Renal cortical epithelial cell (primary cell): ENCODE measurements at places on chromosomes 11 and 22.

DNA sequence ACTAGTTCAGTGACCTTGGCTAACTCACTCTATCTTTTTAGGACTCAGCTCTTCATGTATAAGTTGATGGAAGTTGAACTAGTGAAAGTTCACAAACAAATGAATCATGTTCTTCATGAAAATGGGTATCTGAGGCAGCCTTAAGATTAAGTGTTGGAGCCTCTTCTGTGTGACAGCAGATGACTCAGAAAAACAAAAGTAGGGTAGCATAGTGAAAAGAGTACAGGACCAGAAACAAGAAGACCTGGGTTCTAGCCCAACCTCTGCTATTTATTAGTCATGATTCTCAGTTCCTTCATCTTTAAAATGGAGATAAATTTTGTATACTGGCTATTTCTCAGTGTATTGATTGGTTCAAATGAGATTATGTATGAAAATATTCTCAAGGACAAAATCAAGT, 60.2 kb downstream of the USP35 start:
- DNase-seq, result no peak

DNA sequence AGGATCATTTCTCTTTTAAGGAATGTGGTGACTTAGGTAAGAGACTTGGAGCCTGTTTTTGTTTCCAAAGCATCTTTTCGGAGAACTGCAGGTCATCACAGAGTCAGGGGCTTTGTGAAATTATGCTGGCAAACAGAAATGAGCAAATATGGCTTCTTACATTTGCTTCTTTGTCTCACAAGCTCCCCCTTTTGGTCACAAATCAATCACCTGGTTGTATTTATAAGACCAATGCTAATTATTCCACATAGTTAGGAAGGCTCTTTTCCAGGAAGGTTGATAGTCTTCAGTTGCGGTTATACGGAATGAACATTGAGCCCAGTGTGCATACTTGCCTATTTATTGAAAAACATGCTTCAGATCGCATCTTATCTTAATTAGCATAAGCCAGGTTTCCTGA, 34.6 kb upstream of the CEP126 start:
- peak; percentile 88 for DNase-seq

- no peak for DNase-seq
Observed at GRCh38 chr11:27535103-27535502, 28.5 kb upstream of the LIN7C start.

DNA sequence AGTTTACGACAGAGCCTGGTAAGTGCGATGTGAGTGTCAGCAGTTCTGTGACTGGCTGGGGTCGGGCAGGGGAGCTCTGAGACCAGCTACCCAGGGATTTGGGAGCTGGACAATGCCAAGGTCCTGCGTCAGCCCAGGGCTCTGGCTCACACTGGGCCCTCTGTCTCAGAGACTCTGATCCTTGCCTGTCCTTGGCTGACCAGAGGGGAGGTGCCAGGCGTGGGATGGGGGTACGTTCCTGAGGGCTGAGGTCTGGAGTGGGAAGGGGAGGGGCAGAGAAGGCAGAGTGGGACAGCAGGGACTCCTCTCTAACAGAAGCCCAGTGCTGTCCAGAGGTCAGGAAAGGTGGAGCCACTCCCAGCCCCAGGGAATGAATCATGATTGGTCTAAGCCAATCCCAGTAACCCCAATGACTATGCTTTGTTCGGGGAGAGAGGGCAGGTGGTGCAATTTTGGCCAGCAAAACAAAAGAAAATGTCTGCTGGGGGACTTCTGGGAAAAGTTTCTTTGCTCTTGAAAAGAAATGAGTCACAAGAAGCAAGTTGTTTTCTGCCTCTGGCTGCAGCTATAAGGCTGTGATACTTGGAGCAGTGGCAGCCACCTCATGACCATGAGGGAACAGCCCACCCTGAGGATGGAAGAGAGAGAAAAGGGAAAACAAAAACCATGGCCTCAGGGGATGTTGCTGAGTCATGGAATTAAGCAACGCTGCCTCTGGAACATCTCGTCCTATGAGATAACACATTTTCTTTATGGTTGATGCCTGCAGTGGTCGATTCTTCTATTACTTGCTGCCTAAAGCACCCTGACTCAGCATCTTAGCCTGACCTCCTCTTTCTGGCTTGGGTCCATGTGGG, 108.3 kb downstream of the CHST1 start:
- DNase-seq, result no peak

GRCh38 chr22:17085277-17086181, 729 bp downstream of the IL17RA start:
- no peak for DNase-seq

DNA sequence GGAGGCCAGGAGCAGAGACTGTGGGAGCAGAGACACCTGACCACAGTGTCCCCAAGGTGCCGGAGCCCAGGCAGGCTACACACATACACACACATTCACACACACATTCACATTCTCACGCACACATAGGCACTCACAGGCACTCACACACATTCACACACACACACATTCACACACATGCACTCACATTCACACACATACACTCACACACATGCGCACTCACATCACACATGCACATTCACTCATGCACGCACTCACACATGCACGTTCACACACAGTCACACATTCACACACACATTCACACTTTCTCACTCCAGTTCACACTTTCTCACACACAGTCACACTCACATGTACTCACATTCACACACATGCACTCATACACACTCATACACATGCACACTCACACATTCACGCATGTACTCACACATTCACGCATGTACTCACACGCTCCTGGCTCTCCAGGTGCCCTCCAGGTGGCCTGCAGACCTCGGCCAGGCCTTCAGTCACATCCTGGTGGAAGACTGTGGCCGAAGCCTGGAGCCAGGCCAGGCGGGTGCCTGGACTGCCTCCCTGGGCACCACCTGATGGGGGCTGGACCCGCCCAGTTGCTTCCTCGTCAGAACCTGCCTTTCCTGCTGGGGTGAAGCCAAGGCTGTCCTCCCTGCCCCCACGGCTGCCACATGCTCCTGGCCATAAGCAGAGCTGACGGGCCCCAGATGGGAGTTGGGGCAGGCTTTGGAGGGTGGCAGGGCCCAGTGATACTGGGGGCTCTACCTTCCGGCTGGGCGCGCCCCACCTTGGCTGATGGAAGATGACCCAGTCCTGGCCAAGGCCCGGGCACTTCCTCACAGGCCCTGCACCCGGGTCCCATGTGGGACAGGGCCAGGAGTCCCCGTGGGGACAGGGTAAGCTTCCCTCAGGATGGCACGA, 89.5 kb downstream of the WNT7B start:
- peak; percentile 19 for DNase-seq

DNA sequence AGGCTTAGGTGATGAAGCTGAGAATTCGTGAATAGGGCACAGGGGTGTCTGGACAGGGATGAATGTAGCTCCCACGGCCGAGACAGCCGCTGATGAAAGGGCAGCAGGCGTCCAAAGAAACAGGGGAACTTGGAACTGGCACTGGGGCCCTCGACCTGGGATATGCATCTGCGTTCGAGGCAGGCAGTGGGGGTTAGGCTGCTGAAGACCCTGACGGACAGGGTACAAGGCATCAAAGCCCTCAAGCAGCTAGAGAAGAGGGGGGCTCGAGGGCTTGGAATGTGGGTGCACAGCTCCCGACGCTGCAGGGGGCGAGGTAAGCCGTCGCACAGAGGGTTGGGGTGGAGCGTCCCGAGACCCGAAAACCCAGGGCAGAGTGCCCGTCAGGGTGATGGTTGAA, 6.9 kb upstream of the SYT8 start:
- DNase-seq, result no peak

GRCh38 chr11:487571-488021, 19.4 kb downstream of the RNH1 start:
- DNase-seq, result no peak

GRCh38 chr11:33701302-33702230, 940 bp upstream of the C11orf91 start:
- peak; percentile 85 for DNase-seq

DNA sequence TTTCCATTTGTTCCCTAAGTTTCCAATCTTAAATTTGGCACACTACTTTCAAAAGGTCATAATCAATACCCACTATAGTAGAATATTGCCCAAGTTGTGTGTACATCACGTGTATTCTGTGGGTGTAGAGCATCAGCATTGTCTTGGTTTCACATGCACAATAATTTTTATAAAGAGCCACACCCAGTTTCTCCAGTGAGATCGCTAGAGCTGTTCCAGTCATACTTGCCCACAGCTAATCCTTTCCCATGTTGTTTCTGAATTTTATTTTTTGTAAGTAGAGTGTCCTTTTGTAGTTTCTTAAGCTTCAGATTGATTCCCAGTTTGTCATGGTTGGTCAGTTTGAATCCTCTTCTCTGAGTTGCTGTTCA, 13.7 kb downstream of the FAM118B start:
- no peak for DNase-seq

DNA sequence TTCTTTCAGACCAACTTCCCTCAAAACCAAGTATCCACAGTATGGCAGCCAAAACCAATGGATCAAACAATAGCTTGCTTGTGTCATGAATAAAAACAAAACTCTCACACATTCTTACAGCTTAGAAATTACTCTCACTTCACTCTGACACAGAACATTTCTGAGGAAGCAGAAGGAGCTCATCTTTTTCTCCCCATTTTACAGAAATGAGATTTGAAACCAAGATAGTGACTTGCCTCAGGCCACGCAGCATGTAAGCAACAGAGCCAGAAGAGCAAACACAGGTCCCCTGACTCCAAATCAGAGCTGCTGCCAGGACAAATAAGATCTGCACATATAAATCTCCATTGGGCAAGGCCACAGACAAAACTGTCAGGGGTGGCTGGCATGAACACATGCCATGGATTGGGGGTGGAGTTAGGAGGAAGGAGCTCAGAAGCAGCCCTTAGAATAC, 64.8 kb downstream of the RAB30 start:
- DNase-seq, result no peak

- peak; percentile 35 for DNase-seq
Observed at GRCh38 chr11:67071420-67072284, 15.0 kb downstream of the RHOD start.

- DNase-seq, result no peak
Observed at GRCh38 chr22:35921044-35921443, 107.6 kb downstream of the RBFOX2 start.

- no peak for DNase-seq
Observed at GRCh38 chr11:47289856-47290255, 19.9 kb downstream of the MADD start.

- DNase-seq, result no peak
Observed at GRCh38 chr11:119689302-119689701, 39.7 kb downstream of the NECTIN1 start.

GRCh38 chr11:32139896-32140520, 49.1 kb downstream of the RCN1 start:
- DNase-seq, result no peak

GRCh38 chr22:27729246-27729645, 72.3 kb downstream of the MN1 start:
- DNase-seq, result no peak

DNA sequence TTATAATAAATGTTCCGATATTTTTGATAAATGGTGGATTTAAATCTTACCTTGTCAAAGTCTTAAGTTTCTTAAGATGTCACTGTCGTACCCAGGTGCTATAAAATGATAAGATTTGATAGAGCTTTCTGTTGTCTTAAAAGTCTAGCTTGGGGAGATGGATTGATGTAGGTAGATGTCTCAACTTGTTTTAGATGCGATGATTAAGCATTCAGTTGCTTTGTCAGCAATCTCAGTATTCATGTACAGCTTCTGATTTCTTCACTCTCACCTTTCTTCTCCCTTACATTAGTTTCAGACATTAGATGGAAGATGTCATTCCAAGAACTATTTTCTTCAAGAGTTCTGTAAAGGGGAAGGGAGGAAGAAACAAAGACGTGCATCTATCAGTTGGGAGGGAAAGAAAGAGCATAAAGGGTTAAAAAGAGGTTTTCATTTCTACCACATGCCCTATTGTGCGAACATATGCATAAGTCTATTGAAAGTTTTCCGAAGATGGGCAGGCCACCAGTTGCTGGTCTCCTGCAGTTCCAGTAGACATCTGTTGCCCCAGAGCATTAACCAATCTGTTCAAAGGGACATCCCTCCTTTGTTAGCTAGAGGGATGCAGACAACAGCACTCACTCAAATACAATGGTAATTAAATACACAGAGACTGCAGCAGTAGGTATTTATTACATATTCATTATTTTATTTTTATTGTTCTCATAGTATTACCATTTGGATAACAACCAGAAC, 38.4 kb downstream of the ZC3H12C start:
- DNase-seq, result no peak

DNA sequence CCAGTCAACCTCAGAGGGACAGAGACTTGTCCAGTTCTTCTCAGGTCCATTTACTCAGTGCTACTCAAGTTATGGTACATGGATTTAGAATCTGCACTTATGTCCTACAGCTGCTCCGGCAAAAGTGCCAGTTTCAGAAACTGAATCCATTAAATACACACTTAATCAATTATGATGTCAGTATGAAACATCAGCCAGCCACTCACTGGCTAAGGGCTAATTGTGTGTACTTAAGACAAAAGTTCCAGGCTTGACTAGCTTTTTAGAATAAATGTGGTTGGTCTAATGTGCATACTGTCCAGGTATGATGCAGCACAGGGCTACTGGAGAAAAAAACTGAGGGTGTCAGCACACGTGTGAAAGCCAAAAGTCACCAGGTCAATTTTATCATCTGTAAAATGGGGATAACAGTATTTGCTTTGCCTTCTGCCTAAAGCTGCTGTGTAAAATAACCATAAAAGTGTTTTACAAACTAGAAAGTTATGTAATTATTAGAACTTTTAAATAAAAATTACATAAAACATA, 55.4 kb upstream of the CYP2D6 start:
- DNase-seq, result no peak

DNA sequence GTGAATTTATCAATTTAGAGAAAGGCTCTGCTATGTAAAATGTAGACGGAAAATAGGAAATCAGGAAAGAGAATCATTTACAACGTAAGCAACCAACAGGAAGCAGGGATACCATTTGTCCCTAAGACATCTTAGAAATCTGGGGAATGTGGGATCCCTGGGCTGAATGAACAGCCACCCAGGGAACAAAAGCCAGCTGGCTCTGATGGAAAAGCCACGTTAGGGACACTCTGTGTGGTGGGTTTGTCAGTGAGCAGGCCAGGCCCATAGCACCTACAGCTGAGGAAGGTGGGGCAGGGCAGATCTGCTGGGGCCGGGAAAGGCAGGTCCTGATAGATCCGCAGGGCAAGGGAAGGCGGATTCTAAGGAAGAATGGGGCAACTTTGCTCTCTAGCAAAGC, 87.1 kb upstream of the CSNK2A3 start:
- no peak for DNase-seq

DNA sequence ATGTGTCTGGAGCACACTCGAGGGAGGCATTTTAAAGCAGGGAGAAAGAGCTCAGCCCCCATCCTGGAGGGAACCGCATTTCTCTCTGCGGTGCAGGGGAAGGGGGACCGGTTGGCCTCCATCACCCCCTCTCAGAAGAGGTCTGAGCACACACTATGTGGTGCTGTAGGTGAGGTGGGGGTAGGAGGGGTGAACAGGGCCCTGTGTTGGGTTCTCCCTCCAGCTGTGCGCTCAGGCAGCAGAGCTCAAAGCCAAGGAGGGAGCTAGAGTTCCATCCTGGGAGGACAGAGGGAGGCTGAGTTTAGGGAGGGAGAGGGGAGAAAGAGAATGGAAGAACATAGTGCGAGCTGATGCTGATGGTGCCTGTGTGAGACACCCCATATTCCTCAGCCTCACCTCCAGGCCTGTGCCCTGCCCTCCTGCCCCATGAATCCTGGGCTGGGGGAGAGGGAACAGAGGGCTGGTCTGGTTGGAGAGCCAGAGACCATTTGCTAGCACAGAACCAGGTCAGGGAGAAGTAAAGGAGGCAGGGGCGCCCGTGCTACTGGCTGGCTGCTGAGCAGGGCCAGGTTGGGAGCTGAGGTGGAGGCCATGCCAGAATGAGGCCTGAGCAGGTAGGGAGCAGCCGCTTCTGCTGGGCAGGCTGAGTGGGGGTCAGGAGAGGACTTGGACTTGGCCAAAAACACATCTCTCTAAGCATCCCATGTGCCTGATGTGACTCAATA, 43.7 kb downstream of the ALX4 start:
- DNase-seq, result no peak
